Neural crest cell (in vitro differentiated cells): ENCODE measurements at places on chromosomes 12 and 14.

GRCh38 chr12:50981319-50982239, 29.2 kb downstream of the HIGD1C start:
- peaks cover 4% of the 10 kb centered on the region for H3K36me3 ChIP-seq
- no peak overlapping the region for H3K4me3 ChIP-seq
- no peak overlapping the region for H3K27ac ChIP-seq
- no peak for DNase-seq

DNA sequence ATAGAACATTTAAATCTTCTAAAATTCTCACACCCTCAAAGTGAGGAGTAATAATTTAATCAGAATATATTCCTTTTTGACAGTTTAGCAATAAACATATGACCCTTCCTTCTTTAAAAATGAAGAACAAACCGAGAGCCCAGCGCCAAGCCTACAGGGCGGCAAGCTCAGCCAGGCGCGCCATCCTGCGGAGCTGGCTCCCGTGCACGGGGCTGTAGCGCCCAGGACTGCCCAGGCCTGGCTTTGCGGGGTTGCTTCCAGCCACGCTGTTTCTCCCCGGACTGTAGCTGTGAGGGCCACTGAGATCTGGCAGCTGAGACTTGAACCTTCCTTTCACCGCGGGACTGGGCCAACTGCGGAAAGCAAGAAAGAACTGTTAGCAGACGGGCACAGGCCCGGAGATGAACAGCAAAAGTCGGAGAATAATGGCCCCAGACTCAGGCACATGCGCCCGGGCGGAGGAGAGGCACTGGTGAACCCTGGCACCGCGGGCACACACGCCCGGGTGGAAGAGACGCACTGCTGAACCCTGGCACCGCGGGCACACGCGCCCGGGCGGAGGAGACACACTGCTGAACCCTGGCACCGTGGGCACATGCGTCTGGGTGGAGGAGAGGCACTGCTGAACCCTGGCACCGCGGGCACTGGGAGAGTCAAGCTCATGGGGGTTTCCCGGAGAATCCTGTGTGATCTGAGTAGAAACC, 16.6 kb downstream of the PGAM5 start:
- no peaks in the 10 kb centered on the region for H3K27me3 ChIP-seq
- H3K4me3 ChIP-seq: no peak overlapping the region
- H3K36me3 ChIP-seq: peaks cover 36% of the 10 kb centered on the region
- no peaks in the 10 kb centered on the region for H3K4me1 ChIP-seq
- no peak for DNase-seq
- no peak overlapping the region for H3K27ac ChIP-seq

GRCh38 chr14:94771158-94771905, 1.4 kb upstream of the GSC start:
- H3K27me3 ChIP-seq: peaks cover 98% of the 10 kb centered on the region
- peaks cover 3% of the 10 kb centered on the region for H3K36me3 ChIP-seq
- H3K27ac ChIP-seq: no peak overlapping the region
- DNase-seq: peak; percentile 19
- peak overlapping the region; percentile 77 for H3K4me3 ChIP-seq
- H3K4me1 ChIP-seq: peaks cover 42% of the 10 kb centered on the region

DNA sequence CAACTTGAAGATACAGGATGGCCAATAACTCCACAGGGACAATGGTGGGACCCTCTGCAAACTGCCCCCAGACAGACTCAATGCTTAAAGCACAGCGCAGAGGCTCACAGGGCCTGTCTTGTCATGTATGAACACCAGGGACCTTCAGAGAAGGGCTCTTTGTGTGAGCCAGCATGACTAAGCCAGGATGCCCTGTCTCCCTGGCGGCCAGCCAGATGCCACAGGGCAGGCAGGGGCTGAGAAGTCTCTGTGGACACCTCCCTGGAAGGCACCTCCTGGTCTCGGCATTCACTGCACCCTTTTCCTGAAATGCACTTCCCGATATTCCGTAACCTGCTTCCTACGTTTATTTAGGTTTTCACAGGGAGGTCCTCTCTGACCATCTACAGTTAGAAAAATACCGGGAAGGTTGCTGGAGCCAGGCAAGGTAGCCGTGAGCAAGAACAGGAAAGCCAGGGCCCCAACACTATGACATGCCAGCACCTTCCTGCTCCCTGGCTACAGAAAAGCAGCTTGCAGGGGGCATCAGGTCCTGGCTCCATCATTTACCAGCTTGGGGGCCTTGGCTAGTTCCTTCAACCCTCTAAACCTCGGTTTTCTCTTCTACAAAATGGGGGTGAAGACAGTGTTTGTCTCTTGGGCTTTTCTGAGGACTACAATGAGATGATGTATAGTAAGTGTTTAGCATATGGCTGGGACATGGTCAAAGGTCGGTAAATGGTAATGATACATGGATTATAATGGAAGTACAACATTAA, 65.0 kb downstream of the PITPNM2 start:
- DNase-seq: no peak
- no peak overlapping the region for H3K27ac ChIP-seq
- H3K4me3 ChIP-seq: no peak overlapping the region
- H3K36me3 ChIP-seq: no peaks in the 10 kb centered on the region
- H3K4me1 ChIP-seq: peaks cover 6% of the 10 kb centered on the region
- H3K27me3 ChIP-seq: no peaks in the 10 kb centered on the region

- DNase-seq: no peak
- H3K27ac ChIP-seq: no peak overlapping the region
- H3K4me1 ChIP-seq: peaks cover 7% of the 10 kb centered on the region
- no peaks in the 10 kb centered on the region for H3K27me3 ChIP-seq
- H3K4me3 ChIP-seq: no peak overlapping the region
- no peaks in the 10 kb centered on the region for H3K36me3 ChIP-seq
Observed at GRCh38 chr12:80698847-80699542, 8.4 kb upstream of the MYF6 start.

DNA sequence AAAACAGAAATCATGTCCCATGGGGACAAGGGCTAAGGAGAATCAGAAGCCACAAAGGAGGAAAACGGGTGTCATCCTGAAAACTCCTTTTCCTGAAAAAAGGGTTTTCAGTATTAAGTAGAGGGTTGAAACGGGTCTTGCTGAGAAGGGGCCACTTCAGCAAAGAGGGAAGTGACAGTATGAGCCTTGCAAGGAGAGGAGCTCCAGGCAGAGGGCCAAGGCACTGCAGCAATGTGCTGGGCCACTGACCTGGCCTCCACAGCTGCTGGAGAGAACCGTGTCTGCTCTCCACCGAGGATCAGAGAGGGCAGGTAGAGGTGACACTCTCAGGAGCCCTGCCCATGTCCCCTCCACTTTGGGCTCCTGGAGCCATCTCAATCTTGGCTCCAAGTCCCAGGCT, 103.3 kb downstream of the NCOR2 start:
- no peak overlapping the region for H3K27ac ChIP-seq
- peaks cover 33% of the 10 kb centered on the region for H3K36me3 ChIP-seq
- H3K27me3 ChIP-seq: no peaks in the 10 kb centered on the region
- H3K4me1 ChIP-seq: peaks cover 31% of the 10 kb centered on the region
- H3K4me3 ChIP-seq: peak overlapping the region; percentile 3
- no peak for DNase-seq

DNA sequence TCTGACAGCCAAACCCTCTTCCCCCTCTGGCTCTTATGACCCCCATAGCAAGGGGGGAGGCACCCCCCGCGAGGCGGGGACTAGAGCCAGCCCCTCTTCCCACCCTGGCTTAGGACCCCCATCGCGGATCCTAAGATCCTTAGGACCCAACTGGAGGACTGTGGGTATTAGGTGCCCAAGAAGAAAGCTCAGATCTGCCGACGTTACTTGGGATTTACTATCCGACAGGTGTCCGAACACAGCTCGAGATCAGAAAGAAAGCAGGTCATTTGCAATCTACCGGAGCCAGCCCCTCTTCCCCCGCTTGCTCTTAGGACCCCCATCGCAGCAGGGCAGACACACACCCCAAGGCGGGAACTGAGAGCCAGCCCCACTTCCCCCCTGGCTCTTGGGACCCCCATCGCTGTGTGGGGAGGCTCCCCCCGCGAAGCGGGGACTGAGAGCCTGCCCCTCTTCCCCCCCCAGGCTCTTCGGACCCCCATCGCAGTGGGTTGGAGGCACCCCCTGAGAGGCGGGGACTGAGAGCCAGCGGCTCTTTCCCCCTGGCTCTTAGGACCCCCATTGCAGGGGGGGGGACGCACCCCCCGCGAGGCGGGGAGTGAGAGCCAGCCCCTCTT, 46.8 kb downstream of the DDX11 start:
- H3K4me1 ChIP-seq: peaks cover 7% of the 10 kb centered on the region
- peaks cover 53% of the 10 kb centered on the region for H3K27me3 ChIP-seq
- no peak overlapping the region for H3K27ac ChIP-seq
- peak overlapping the region; percentile 81 for H3K4me3 ChIP-seq
- no peak for DNase-seq
- no peaks in the 10 kb centered on the region for H3K36me3 ChIP-seq

GRCh38 chr14:67426983-67427606, 15.1 kb upstream of the PLEK2 start:
- H3K4me1 ChIP-seq: peaks cover 15% of the 10 kb centered on the region
- no peaks in the 10 kb centered on the region for H3K36me3 ChIP-seq
- DNase-seq: peak; percentile 71

DNA sequence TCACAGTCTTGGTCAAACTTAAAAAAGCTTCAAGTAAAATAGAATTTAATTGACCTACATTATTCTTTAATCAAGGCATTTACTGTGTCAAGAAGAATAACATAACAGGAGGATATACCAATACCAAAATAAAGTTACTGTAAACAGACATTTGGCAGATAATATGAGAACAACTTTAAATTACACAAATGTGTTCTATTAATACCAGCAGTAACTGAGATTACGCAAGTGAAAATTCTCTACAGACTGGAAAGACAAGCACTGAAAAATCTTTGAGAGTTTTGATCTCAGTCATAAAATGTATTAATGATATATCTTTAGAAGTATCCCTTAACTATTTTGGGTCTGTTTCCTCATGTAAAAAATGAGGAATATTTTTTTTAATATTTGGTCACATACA, 169.2 kb upstream of the SOX5 start:
- peaks cover 18% of the 10 kb centered on the region for H3K36me3 ChIP-seq

- no peak overlapping the region for H3K27ac ChIP-seq
- H3K4me3 ChIP-seq: no peak overlapping the region
- no peak for DNase-seq
- peaks cover 5% of the 10 kb centered on the region for H3K36me3 ChIP-seq
- no peaks in the 10 kb centered on the region for H3K4me1 ChIP-seq
Observed at GRCh38 chr12:110807640-110808039, 39.1 kb upstream of the CCDC63 start.
